T-helper 17 cell (primary cell): ENCODE measurements at places on chromosomes 2 and 18. TPM values are rescaled to one million over a fixed set of nuclear protein-coding genes. Genes with fewer than 3 reads are reported as not detected.
A peak's percentile ranks its signal among the peaks of the same experiment; 100 is the strongest.

The HOXD13 gene
- total RNA-seq, result not detected

The DNAH6 gene
- 0.52 TPM for total RNA-seq

GRCh38 chr2:238947920-238948710, 100.2 kb downstream of the TWIST2 start:
- DNase-seq, result no peak
- H3K27me3 ChIP-seq, result peaks cover 9% of the 10 kb centered on the region
- H3K36me3 ChIP-seq, result no peaks in the 10 kb centered on the region
- peak overlapping the region; percentile 75 for H3K4me3 ChIP-seq

DNA sequence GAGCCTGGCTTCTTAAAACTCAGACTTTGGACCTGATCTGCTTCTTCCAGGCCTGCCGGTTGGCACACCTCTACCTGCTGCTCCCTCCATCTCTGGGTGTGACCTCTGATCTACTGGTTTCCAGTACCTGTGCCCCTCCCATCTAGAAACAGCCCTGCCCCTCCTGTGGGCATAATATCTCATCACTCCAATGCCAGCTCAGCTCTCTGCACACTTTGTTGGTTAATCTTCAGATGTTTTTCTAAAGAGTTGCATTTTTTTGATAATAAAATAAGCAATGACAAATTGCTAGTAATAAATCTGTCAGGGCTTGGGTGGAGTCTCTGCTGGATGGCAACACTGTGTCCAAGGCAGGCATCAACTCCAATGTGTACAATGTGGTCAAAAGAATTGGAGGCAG, 89.6 kb upstream of the PPP1CB start:
- no peaks in the 10 kb centered on the region for H3K27me3 ChIP-seq
- no peak overlapping the region for H3K4me3 ChIP-seq
- H3K36me3 ChIP-seq, result peaks cover 4% of the 10 kb centered on the region
